ENCODE measurements at places on chromosomes 11 and 22.

GRCh38 chr11:19168090-19168489, 33.7 kb downstream of the CSRP3 start:
- no peak for DNase-seq

DNA sequence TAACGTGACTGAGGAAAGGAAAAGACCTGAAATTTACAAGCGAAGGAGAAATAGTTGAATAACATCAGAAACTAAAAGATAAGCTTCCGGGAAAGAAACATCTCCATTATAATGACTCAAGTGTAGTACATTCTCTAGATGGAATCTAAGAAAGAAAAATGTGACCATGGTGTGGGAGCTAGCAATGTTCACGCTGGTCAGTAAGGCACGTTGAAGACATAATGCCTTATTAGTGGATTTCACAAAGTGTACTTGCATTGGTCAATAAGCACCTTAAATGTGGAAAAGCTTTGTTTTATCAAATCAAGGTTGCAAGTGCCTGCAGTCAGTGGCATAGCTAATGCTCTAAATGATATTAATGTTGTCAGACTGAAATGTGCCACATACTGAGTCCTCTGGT, 2.8 kb upstream of the LARGE1 start:
- no peak for DNase-seq

- DNase-seq = no peak
Measured at GRCh38 chr11:12099132-12099873, 11.1 kb upstream of the MICAL2 start.

DNA sequence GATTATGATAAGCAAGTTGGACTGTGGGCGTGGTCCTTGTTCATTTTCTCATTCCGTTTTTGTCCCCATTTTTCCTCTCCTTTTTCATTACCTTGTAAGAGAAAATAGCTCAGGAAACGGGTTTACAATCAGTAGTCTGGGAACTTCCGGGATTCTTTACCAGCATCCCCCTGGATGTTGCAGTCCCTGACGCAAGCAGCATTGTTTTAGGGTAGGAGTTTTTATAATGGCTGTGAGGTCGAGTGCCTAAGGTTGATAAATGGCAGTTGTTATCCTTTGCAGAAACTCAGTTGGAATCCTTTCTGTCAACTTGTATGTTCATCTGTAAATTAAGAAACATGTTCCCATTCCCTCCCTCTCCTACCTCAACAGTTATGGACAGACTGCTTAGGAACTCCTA, 68.3 kb downstream of the ARHGEF12 start:
- DNase-seq = no peak

- DNase-seq = no peak
Measured at GRCh38 chr11:22349491-22349890, 11.3 kb downstream of the SLC17A6 start.

GRCh38 chr11:103970701-103971249, 65.7 kb upstream of the DDI1 start:
- DNase-seq = no peak

DNA sequence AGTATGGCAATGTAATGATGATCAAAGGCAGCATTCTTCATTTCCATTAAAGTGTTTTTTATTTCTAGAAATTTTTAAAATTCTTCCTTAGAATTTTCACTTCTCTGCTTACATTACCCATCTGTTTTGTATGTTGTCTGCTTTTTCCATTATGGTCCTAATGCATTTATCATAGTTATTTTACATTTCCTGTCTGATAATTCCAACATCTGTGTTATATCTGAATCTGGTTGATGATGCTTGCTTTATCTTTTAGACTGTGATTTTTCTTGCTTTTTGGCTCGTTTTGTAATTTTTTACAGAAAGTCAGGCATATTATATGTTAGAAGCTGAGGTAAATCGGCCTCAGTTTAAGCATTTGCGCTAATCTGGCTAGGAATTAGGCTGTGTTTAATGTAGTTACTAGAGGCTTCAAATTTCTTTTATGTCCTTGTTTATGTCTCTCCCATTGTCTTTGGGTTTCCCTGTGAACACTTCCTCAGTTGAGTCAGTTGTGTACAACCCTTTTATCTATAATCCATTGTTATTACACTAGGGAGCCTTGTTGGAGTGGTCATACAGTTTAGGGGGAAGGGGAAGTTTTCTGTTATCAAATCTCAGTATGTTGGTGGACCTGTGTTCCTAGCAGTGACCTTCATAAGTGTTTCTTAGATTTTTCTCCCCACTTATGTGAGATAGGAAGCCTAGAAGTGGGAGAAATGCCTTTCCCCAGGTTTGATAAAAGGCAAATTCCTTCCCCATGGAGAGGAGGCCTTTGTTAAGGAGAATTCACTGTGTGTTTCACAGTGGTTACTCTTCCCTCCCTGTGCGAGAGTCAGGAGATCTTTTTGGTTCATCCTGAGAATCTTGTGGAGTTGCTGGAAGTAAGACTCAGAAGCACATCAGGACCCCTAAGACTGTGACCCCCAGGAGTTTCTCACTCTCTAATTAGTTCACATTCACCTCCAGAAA, 437.5 kb downstream of the INSC start:
- no peak for DNase-seq

GRCh38 chr22:35154937-35155387, 89.0 kb downstream of the ISX start:
- no peak for DNase-seq

DNA sequence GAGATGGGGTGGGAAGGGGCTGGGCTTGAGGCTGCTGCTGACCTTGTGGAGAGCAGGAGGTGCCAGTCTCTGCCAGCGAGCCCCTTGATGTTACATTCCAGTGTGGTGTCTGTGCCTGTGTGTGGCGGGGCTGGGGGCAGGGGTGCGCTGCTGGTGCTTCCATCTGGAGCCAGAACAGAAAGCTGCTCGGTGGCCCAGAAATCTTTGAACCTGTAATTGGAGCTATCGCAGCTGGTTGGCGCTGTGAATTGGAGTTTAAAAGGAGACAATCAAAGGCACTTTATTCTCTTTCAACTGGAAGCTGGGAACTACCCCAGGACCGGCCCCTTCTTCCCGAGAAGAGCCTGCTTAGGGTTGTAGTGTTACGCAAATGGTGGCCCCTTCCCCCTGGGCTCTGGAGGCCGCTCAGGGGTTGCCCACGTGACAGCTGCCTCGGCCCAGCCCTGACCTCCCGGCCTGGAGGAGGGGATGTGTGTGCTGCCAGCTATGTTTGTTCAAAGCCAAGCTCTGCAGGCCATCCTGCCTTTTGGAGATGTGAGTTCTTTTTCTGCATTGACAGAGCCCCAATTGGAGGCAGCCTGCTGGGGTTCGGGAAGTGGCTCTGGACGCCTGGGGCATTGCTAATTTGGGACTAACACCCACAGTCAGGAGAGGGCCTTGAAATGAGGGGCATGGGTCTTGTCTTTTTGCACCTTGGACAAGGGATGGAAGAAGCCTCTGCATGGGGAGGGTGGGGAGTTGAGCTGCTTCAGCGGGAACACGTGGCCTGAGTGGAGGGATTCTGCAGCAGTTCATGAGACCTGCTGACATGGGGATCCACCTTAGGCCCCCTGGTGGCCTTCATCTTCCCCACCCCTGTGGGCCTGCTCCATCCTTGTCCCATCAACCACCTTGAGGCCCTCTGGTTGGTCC, 14.0 kb upstream of the ARSA start:
- no peak for DNase-seq

GRCh38 chr11:74204701-74205100, 33.6 kb downstream of the PPME1 start:
- no peak for DNase-seq

DNA sequence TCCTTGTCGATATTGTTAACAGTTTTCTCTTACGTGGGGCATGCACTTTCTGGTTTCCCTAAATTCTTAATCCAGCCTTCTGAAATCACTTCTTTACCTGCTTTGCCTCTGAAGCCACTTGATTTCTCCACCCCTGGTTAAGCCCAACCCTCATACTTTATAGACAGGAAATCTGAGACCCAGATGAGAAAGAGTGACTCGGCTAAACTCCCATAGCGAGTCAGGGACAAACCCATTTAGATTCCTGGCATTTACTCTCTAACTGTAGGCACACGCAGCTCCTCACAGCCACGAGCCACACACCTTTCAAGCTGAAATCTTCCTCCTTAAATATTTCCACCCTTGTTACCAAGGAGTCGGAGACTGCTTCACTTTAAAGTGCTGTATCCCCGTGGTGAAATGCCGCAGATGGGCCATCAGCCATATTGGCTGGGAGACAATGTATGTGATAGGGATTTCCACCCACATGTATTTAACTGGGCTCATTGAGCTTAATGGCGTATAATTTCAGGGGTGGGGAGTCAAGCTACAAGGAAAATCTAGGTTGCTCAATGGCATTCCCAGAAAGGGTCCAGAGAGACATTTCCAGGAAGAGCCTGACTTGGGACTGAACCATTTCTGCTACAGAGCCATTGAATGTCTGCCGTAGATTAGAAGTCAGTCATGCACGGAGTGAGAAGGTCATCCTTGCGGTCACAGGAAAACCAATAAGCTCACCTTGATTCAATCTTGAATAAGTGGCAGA, 49.9 kb upstream of the GRK3 start:
- DNase-seq = no peak

DNA sequence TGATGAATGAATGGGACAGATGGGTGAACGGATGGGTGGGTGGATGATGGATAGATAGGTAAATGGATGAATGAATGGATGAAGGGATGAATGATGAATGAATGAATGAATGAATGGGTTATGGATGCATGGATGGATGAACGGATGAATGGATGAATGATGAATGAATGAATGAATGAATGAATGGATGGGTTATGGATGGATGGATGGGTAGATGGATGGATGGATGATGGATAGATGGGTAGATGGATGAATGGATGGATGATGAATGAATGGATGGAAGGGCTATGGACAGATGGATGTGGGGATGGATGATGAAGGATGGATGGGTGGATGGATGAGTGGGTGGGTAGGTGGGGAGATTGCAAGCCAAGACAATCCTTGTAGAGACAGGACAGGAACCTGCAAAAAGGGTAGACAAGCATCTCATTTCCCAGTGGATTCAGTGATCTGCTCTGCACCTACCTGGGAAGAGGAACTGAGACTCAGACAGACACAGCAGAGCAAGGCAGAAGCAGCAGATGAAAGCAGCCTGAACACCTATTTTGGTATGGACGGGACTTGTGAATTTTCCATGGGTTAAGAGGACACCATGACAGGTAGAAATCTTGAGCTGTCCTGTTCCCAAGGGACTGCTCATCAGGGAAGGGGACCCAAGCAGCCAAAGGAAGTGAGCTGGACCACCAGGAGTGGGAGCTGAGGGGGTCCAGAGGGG, 68.0 kb downstream of the EFCAB6 start:
- DNase-seq = no peak

DNA sequence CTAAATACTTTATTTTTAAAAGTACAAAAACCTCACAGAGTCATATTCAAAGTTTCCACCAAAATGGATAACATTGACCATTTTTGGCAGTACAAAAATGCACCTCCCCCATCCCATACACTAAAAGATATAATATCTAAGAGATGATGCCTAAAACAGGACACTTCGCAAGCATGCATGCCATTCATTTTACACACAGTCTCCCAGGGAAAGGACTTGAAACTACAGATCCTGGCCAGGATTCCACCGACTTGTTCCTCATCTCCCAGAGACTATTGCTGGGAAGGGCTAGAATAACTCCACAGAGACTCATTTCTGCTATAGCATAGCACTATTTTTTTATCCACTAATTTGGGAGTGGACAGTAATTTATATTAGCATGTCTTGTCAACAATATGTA, 81.7 kb downstream of the MTNR1B start:
- DNase-seq = no peak

DNA sequence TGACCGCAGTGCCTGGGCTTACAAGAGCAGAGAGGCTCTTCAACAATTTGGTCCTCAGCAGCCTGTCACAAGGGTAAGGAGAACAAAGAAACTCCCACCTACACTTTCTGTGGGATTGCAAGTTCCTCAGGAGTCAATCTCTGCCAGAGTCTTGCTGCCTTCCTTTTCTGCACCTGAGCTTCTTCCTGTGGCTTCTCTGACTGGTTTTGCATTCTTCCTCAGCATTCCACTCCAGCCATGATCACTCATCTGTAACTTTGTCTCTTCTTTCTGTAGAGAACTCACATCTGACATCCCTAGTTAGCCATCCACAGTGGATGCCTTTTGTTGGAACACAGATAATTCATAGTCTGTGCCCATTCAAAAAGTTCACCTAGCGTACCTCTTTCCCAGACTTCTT, 14.2 kb upstream of the OR6A2 start:
- no peak for DNase-seq

DNA sequence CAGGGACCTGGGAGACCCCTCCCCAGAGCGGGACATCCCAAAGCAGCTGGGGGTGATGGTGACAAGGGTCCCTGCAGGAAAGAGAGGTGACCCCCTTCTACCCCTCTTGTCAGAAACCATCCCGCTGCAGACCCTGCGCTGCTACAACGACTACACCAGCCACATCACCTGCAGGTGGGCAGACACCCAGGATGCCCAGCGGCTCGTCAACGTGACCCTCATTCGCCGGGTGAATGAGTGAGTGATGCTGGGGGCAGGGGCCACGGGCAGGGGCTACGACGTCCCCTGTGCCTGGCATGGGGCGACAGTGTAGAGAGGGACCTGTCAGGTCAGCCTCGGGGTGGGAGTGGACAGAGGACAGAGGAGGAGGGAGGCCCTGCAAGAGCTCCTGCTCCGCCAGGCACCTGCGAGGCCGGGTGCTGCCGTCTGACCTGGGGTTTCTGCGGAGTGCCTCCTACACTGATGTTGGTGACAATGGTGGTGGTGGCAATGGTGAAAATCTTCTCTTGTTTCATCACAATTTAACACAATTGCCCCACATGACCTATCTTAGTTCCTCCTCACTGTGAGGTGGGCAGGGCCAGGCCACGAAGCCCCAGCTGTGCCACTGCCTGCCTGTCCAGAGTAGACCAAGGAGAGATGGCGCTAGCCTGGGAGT, 9.8 kb downstream of the CSF2RB start:
- DNase-seq = no peak

GRCh38 chr22:46754110-46754799, 8.2 kb upstream of the TBC1D22A start:
- DNase-seq = no peak

GRCh38 chr11:13965337-13965736, 2.8 kb downstream of the SPON1 start:
- no peak for DNase-seq

DNA sequence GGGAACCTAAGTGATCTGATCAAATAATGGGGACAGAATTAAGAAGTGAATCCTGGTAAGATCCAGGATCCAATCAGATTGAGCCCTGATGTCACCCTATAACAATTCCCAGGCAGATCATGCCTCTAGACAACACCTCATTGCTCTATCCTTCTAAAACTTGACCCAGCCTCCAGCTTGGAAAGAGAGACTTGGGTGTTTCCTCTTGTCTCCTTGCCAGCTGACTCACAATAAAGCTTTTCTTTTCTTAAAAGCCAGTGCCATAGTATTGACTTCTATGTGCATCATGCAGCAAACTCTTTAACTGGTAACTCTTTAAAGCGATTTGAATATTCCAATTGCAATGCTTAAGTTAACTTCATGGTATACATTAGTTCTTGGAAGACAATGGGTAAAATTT, 109.6 kb upstream of the CHORDC1 start:
- DNase-seq = no peak

Data from stimulated activated CD8-positive, alpha-beta memory T cell treated with anti-CD3 and anti-CD28 coated beads, Interleukin-7, amount 100 ng/mL, for 1 hour (primary cell).